ENCODE measurements at places on chromosomes 3 and 15.

GRCh38 chr3:142997330-142997729 is 4.0 kb upstream of the U2SURP start:
- no peak for DNase-seq

GRCh38 chr15:78093242-78094020 is 1.1 kb downstream of the SH2D7 start:
- DNase-seq = peak; percentile 53

GRCh38 chr3:153783741-153784480 is 337.3 kb upstream of the ARHGEF26 start:
- DNase-seq = peak; percentile 63

DNA sequence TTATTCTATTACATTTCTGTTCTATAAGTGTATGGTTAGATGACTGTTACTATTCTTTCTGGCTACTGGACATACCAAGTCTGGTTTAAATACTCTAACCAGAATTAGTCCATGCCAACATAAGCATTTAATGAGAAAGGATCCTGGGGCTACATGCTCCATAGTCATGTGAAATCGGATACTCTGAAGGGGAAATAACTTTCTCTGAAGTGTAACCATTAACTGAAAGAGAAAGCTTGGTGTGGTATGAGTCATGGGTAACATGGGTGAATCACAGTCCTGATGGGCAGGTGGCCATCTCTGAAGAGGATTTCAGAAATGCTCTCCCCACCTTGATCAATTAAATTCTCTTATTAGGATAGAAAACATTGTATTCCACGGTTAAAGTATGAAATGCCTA is 69.4 kb downstream of the FHIT start:
- DNase-seq = no peak
